ENCODE measurements at places on chromosomes 1 and 21.

DNA sequence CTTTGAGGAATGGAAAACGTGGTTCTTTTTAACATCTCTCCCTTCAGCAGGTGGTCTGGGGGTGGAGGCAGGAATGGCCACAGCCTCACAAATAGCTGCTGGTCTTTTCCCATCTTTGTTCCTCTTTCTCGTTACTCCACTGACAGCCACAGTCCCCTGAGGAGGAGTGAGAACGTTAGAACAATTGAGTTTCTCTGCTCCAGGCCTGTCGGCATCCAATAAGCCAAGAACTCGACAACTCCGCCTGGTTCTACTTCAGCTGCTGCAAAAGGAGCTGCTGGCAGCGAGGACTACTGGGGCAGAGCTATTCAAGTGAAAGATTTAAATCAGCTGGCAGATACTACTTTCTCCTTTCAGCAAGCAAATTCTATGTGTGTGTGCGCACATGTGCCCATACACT is 169.5 kb upstream of the GALNT2 start:
- DNase-seq, result no peak

- no peak for DNase-seq
These were observed 50.2 kb upstream of the LRP8 start for GRCh38 chr1:53378061-53378460.

- peak; percentile 21 for DNase-seq
These were observed 12.5 kb downstream of the CDC7 start for GRCh38 chr1:91513160-91513559.

DNA sequence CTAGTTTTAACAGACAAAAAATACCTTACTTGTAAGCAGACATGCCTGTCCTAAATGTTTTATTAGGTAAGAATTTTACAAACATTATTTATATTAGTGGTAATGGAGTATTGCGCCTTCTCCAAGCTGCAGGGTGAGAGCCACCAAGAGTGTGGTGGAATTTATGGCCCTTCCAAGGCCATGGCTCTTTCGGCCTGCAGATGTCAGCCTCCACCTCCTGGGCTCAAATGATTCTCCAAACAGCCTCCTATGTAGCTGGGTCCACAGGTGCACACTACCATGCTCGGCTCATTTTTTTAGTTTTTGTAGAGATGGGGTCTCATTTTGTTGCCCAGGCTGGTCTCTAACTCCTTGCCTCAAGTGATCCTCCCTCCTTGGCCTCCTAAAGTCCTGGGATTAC is 56.3 kb downstream of the ITGB3BP start:
- DNase-seq, result no peak

DNA sequence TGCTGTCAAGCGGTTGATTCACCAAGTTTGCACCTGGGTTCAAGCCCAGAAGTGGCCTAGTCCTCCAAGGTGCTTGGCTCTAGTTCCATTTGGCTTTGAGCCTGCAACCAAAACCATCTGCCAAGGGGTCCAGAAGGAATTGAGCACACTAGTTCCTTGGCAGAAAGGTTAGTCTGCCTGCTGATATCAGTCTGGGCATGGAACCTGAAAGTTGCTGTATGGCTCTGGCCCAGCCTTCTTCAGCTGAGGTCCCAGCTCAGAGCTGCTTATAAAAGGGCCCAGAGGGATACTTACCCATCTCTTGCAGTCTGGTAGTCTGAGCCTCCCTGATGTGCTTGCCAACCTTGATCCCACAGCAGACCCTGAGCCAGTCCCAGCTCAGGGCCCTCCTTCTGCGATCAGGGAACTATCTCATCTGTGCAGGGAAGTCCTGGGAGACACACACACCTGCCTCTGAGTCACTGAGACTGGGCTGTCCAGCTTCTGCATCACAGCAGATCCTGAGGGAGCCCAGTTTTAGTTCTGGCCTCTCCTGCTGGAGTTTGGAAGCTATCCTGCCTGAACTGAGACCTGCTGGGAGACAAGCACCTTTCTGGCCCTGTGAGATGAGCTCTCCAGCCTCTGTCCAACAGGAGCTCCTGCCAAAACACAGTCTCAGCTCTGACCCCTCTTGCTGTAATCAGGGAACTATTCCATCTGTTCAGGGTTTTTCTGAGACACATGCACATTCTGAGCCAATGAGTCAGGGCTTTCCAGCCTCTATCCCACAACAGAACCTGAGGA is 75.8 kb downstream of the CTH start:
- no peak for DNase-seq

GRCh38 chr1:183550915-183551314 is 39.3 kb downstream of the NCF2 start:
- no peak for DNase-seq

DNA sequence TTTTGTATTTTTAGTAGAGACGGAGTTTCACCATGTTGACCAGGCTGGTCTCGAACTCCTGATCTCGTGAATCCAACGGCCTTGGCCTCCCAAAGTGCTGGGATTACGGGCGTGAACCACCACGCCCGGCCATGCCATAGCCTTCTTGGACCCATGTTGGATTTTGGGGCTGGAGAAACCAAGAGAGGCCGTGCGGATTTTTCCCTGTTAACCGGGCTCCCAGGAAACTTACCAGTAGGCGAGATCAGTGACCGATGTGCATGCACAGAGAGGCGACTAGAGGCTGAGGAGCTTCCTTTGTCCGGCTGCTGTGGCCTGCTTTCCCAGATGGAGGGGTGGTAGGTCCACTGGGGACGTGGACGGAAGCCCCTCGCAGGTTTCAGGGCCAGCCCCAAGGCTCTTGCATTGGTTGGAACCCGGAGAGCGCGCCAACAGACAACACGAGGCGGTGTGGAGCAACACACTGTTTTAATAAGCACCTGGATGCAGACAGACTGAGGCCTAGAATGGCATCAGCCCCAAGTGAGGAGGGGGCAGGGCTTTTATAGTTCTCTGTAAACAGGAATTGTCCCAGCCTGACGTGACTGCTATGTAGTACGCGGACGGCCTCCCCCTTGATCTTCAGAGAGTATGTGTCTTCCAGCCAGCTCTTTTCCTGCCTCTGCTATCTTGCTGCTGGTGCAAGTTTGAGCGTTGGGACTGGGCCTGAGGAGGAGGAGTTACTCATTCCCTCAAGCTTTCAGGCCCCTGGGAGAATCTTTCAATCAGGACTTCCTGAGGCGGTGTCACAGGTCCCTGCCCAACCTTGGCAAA is at the start of gene ERVH48-1:
ERVH48-1 (minus strand) TSS at position 517 of the 813 bp plus-strand sequence. CDS start 6,624 bp downstream, outside the sequence.
- no peak for DNase-seq

DNA sequence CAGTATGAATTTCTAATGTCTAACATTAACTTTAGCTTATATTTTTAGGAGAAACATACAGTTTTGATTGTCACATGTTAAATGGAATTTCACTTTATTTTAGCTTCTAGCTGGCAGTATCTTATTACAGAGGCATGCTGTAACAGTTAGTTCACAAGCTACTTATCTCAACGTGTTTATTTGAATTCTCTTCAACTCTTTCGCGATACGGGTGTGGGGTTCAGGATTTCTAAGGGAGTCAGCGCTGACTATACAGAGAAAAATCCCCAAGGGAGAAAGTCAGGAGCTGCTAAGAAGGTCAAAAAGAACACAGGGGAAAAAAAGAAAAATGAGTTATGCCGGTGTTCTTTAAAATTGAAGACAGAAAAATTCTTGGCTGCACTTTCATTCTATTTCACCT is 296.2 kb downstream of the VAV3 start:
- no peak for DNase-seq

- DNase-seq, result no peak
These were observed 77.8 kb downstream of the ITPKB start for GRCh38 chr1:226661271-226661670.

DNA sequence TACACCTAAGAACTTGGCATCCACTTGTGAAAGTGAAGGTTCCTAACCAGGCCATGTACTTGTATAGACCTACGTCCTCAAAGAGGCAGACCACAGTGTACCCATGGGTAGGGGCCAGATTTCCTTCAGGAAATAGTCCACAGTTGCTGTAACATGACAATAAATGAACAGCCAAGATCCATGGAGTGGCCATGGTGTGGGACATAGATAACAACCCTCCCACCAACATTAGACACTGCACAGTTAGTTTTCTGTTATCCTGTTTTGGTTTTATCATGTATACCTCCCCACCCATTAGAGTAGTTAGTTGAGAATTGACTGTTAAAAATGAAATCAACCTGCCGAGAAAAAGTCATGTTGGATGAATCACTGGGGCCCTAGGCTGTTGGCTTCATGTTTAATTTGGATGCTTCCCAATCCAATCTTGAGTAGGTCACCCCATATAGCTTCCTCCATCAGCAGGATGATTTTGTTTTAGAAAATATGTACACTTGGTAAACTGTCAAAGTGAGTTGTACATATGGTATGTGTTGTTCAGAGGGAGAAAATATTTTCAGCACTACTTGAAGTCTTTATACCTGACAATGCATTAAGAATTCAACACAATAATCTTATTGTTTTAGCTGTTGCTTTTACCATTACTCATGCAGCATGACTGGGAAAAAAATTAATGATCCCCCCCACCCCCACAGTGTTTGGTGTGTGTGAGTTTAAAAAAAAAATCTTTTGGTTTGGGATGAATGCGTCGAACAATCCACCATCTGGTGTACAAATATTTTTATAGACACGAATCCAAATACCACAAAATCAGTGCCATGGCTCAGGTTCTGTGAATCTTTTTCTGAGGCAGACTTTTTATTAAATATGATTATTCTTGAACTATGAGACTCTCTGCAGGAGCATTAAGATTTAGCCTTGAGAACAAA is 88.3 kb upstream of the ARHGAP29 start:
- DNase-seq, result no peak

All from CD4-positive, alpha-beta T cell treated with Interleukin-21 for 1 hour (primary cell).